RCC 7860 (cell line): ENCODE measurements at places on chromosomes 2 and 18.

DNA sequence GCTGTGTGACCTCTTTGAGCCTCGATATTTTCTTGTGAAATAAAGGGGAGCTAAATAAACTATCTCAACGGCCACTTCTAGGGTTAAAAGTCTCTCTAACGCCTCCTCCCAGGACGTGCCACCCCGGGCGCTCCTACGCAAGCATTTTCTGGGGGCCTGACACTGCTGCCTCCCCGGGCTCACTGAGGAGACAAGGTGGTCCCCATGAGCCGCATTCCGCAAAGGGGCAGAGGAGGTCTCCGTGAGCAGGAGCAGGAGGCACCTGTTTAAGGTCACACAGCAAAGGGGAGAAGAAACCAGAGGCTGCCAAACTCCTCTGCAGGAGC lies 913 bp upstream of the WNT10A start:
- DNase-seq: no peak

GRCh38 chr18:22167091-22167470 lies 2.3 kb upstream of the GATA6 start:
- DNase-seq: no peak

GRCh38 chr2:103222969-103223368 lies 461.1 kb downstream of the TMEM182 start:
- DNase-seq: no peak

DNA sequence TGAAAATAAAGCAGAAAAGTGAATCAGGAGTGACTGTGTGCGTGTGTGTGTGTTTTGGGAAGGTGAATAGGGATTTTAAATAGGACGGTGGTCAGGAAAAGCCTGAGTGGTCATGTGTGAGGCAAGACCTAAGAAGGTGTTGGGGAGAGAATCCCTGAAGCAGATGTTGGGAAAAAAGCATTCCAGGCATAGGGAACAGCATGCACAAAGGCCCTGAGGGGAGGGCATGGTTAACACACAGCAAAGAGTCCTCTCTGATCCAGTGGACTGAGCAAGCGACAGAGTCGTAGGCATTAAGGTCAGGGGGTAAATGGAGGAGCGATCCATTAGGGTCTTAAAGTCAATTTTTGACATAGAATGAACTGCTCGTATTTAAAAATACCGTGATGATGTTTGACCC lies 34.0 kb upstream of the OTOS start:
- no peak for DNase-seq

DNA sequence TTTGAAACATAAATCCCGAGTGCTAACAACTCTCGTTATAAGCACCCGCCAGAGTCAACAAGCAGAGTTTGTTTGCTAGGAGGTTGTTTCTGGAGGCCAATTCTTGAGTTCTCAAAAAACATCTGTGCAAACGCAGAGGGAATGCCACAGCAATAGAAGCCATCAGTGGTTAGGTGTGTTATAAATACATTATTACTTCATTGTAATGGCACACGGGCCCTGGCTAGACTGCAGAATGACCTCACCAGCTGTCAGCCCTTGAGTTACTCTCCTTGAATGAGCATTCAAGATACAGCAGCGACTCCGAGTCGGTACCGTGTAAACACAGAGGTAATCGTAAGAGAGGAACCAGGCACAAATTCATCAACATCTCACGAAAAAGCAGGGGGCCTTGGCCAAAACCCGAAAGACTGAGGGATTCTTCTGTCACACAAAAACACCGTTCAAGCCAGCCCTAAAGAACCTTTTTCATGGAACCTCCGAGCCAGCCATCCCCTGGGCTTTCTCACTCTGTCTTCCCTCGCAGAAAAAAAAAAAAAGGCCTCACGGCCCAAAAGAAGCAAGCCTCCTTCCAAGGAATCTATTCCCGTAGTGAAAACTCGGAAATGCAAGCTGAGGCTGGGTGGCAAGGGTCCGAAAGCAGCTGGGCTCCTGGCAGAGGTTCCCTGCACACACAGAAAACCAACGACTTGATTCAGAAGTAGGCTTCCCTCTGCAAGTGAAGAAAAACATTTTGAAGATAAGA lies 133.7 kb upstream of the MEIS1 start:
- no peak for DNase-seq

DNA sequence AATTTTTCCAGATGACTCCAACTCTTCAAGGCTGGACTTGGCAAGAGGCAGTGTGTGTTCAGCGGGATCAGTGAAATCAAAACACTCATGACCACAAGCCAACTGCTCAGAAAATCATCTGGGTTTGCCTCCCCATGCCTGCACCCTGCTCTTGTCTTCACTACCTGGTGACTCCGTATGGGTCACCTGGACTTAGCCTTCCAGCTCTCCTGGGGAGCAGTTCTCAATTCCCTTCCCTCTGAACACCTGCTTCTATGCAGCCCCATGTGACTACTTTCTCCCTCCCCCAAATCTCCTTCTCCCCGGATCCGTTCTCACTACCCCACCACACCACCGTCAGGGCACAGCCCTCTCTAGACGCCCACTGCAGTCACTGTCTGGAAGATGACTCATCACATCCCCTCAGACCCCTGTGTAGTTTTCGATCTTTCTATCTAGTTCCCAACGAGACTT lies 130.2 kb upstream of the ID2 start:
- DNase-seq: no peak
